ENCODE measurements at places on chromosomes 5 and 9.

DNA sequence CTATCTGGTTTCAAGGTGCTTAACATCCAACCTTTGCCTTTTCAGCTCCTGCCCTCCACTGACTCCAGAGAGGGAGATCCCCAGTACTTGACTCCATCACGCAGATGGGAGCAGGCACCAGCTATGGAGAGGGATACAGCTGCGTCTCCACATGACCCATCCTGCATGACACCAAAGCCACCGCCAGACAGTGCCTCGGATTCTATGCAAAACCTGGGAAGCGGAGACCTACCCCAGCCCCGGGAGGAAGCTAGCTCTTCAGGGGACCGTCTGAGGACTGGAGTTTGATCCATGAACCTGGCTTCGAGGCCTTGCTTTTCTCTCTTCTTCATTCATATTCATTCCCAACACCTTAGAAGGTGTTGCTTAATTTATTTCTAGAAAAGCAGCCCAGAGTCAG is 24.8 kb downstream of the HRH2 start:
- DNase-seq, result no peak

- DNase-seq, result no peak
Observed at GRCh38 chr5:143170104-143170503, 233.4 kb downstream of the NR3C1 start.

DNA sequence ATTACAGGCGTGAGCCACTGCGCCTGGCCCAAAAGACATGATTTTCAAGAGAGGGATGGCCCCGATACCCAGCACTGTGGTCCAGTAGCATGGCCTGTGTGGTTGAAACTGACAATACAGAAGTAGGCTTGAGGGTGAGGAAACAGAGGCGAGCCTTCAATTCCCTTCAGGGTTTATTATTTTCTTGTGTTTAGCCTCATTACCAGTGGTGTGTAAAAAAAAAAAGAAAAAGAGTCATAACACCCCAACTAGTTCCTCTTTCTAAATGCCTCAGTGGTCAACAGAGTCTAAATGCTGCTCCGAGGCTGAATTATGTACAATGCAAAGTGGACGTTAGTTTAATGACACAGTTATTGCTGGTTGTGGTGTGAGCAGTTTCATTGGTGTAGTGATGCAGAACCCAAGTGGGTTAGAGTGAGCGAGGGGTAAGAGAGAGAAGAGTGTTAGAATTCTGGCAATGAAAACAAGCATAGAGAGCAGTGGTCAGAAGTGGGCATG is 58.8 kb downstream of the SNX30 start:
- DNase-seq, result no peak

- DNase-seq, result peak; percentile 62
Observed at GRCh38 chr9:36625006-36625615, 52.4 kb downstream of the MELK start.

DNA sequence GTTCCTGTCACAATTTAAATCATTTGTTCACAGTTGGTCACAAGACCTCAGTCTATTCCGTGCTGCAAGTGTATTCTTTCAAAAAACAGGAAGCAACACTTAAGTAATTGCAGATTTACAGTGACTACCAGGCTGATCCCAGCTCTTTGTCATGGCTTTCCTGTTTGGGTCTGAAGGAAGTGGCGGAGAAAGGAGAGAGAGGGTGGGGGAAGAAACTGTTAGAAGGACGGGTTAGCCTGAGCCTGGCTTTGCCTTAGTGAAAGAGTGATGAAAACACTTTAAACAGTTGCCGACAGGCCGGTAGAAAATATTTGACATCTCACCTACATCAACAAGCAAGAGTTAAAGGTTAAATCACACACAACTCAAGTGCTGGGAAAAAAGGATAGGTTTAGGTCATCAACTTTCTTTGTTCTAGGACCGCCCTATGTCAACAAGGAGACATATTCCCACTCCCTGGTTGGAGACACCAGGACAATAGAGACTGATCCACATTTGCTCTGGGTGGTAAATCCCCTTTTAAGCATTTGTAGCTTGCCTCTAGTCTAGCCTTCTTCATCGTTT is 102.2 kb upstream of the DAB2 start:
- peak; percentile 68 for DNase-seq

DNA sequence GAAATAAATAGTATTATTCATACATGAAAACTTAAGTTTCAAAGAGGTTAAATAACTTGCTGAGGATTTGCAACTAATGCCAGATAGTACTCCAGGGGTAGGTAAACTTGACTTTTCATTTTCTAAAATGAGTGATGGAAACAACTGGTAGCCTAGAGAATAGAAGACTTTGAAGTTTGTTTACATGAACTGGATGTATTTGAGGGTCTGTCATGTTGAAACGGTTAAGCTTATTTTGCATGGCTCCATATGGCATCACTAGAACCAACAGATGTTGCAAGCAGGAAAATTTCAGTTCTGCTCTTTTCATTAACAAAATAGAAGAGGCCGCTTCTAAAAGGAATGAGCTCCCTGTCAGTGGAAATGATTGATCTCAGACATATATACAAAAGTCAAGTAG is 105.1 kb upstream of the SGCD start:
- no peak for DNase-seq

- no peak for DNase-seq
Observed at GRCh38 chr9:105883847-105884246, 189.5 kb downstream of the TMEM38B start.
